ENCODE measurements at places on chromosomes 16 and 17.

- no peak for DNase-seq
These were observed 7.3 kb upstream of the SERPINF2 start for GRCh38 chr17:1735418-1735817.

GRCh38 chr16:63289834-63290460 lies 1253.7 kb upstream of the CDH8 start:
- peak; percentile 37 for DNase-seq

DNA sequence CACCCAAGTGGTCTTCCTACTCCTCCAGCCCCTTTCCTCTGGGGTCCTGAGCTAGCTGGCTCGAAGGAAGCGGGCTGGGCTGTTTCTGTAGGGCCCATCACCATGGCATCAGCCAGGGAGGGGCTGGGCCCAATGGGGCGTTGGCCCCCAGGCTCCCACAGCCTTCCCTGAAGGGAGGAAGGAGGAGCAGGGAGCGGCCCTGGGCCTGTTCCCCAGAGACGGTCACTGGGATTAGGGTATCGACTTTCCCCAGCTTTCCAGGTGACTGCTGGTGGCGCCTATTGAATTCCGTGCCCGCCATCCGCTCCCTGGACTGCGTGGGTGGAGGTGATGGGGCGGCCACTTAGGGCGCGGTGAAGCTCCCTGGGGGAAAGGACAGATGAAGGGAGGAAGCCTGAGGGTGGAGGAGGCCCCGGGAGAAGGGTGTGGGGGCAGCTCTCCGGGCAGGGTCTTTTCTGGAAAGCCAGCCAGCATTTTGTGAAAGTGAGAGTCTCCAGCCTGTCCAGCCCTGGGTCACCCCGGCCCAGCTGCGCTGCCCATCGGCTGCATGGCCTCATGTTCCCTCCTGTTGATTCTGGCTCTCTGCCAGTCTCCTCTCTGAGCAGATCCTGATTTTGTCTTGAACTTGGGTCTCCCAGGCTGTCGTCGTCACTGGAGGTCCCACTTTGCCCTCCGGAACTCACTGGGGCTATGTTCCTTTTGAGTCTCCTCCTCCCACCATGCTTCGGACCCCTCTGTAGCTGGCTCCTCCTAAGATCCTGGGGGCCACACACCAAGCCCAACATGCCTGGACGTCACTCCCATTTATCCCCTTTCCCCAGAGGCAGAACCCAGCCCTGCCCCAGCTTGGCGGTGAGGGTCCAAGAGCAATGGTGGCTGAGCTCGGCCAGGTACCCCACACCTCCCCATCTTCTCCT lies 9.8 kb downstream of the NHERF1 start:
- no peak for DNase-seq

- no peak for DNase-seq
These were observed 473 bp downstream of the SUPT6H start for GRCh38 chr17:28662527-28662829.

- no peak for DNase-seq
These were observed 35.6 kb upstream of the IRF8 start for GRCh38 chr16:85863384-85863774.

- DNase-seq = no peak
These were observed 37.1 kb upstream of the ADCY7 start for GRCh38 chr16:50229149-50229726.

DNA sequence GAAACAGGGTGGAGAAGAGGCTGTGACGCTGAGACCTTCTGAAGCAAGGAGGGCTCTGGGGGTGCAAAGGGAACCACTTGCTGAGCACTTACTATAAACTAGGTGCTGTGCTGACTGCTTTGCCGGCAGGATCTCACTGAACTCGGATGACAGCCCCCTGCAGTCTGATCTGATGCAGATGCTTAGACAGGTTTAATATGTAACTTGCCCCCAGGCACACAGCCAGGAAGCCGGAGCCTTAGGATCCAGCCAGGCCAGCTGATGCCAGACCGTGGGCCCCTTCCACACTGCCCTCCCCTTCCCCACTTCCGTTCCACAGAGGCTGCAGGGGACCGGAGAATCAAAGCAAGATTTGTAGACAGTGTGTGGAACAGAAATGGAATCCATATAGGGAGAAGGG lies 23.1 kb downstream of the SPACA3 start:
- DNase-seq = no peak

GRCh38 chr16:46857368-46857945 lies 26.5 kb upstream of the C16orf87 start:
- peak; percentile 54 for DNase-seq

GRCh38 chr16:3589441-3589921 lies 12.3 kb upstream of the NLRC3 start:
- DNase-seq = no peak

GRCh38 chr16:77353587-77354263 lies 81.1 kb downstream of the ADAMTS18 start:
- no peak for DNase-seq

DNA sequence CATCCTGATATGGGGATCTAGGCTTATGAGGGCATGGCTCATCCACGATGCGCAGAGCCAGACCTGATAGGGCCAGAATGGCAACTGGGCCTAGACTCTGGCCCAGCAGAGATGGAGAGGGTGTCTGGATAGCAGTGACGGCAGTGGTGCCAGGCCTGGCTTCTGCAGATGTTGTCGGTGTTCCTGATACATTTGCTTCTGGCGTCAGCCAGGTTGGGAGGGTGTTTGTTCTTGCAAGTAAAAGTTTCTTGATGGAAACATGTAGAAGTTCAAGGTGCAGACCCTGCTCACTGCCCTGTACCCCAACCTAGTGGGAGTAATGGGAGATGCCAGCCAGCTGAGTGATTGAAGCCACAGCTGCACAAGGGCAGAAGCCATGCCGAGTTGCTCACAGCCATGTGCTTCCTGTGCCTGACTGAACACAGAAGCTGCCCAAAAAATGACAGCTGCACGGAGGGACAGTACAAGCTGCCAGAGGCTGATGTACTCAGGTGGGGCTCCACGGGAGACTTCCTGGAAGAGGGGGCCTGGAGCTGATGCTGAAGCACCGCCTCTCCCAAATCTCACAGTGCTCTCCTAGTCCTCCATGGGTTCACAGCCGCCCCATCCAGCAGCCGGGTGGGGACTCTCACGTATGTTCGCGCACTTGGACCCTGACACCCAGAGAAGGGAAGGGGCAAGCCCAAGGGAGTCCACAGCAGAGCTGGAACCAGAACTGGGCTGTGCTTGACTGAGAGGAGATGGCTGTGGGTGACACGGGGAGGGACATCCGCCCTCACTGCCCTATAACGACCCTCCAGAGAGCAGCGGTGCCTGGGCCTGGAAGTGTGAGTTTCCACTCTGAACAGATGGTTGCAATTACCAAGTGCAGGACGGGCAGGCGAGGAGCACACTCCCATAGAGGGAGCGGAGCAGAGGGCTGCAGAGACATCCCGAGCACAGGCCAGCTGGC lies 78.7 kb downstream of the N4BP1 start:
- peak; percentile 77 for DNase-seq

- no peak for DNase-seq
These were observed 27.7 kb upstream of the CCDC182 start for GRCh38 chr17:57772774-57773173.

GRCh38 chr16:68061396-68061795 lies 23.8 kb upstream of the NFATC3 start:
- DNase-seq = no peak

DNA sequence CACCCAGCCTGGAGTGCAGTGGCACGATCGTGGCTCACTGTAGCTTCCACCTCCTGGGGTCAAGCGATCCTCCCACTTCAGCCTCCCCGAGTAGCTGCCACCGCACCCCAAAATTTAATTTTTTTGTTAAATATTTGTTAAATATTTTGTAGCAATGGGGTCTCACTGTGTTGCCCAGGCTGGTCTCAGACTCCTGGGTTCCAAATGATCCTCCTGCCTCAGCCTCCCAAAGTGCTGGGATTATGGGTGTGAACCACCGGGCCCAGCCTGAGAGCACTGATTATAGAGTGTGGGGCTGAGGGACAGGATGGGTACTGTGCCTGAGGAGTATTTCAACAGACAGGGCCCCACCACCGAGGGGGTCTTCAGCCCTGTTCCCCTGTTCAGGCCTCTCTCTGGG lies 35.6 kb downstream of the TPSG1 start:
- no peak for DNase-seq

GRCh38 chr17:78022425-78022824 lies 63.9 kb downstream of the TNRC6C start:
- peak; percentile 73 for DNase-seq

DNA sequence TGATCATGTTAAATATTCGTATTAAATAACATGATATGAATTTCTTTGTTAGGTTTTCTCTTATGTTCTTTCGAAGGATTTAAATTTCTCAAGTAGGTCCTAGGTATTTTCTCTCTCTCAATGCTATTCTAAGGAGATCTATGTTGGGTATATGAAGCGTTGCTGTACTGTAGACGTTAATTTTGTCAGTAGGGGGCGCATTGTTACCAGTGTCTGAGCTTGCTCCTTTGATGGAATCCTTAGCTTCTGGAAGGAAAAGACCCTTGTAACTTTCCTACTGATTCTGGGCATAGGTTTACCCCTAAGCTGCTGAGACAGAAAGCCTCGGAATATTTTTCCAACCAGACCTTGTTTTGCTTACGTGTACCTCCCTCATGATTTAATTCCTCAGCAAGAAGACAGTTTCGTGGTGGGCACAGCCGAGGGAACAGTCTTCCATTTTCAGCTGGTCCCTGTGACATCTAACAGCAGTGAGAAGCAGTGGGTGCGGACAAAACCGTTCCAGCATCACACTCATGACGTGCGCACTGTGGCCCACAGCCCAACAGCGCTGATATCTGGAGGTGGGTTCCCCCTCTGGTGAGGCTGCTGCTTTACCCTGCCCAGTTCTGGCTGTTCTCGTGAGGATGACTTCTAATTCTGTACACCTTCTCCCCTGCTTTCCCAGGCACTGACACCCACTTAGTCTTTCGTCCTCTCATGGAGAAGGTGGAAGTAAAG lies 17.9 kb downstream of the UTP4 start:
- DNase-seq = peak; percentile 76

GRCh38 chr16:17147942-17148341 lies 322.8 kb downstream of the XYLT1 start:
- no peak for DNase-seq

GRCh38 chr17:80187090-80187489 lies 17.3 kb downstream of the CARD14 start:
- DNase-seq = no peak

- peak; percentile 69 for DNase-seq
These were observed 13.8 kb downstream of the RIPOR1 start for GRCh38 chr16:67542464-67542863.

All from fibroblast of skin of right quadriceps (primary cell).